CD4-positive, alpha-beta T cell (primary cell): ENCODE measurements at places on chromosomes 5 and 9.

DNA sequence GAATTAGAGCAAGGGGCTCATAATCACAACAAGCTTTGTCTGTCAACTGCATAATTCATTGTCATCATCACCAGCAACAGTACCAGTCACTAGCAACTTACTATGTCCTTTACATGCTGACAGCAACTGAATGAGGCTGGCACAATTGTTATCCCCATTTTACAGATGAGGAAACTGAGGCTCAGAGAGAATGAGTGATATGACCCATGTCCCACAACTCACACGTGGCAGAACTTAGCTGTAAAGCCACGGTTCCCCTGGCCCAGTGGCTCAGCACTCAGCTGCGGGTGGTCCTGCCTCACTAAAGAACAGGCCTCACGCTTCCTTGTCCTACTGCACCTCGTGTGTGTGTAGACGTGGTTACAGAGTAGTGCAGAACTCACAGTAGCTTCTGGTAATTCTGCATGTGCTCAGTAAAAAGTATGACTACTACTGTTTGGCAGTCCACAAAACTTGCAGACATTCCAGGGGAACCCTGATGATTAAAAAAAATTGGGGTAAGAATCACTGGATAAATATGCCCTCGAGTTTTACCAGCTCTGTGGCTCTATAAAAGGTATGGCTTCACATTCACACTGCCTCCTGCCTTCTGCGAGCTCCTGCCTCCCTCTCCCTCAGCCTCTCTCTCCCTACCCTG is 30.2 kb downstream of the AFAP1L1 start:
- DNase-seq, result no peak

DNA sequence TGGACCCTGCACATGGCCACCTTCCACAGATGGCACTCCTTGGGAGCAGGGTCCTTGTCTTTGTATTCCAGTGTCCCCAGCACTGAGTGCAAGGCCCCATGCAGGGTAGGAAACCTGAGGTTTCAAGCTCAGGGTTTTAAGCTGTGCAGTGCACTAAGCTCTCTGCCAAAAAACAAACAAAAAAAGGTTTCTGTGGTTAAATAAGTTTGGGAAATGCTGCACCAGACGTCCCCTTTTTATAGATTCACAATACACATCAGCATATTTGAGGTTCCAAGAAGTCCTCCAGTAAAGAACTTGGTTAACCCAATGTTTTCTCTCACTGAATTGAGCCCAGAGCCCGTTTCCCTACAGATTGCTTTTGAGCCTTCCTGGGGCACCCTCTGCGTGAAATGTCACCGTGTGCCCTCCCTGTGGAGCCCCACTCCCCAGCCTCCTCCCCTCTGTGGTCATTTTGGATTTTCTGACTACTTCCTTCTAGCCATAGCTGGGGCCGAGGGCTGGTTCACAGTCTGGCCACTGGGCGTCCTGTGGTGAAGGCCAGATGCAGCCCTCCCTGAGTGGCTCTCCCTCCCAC is 17.1 kb downstream of the DELE1 start:
- no peak for DNase-seq

DNA sequence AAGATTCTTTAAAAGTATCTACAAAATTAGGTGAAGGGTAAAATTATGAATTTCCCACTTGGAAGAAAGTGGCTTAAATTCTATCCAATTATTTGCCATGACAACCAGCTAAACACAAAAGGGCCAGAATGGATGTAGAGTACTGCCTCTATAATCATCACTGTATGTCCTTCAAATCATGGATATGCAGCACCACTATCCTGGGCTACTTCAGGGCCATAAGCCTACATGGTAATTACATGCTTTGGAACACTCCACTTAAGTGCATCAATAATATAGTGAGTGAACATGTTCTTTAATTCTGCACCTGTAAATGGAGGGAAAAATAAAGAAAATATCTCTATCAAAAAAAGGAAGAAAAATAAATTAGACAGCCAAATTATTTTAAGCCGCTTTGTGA is 575.2 kb downstream of the ISL1 start:
- DNase-seq, result no peak

GRCh38 chr5:179114756-179115155 is 54.6 kb downstream of the ZNF354C start:
- DNase-seq, result no peak

DNA sequence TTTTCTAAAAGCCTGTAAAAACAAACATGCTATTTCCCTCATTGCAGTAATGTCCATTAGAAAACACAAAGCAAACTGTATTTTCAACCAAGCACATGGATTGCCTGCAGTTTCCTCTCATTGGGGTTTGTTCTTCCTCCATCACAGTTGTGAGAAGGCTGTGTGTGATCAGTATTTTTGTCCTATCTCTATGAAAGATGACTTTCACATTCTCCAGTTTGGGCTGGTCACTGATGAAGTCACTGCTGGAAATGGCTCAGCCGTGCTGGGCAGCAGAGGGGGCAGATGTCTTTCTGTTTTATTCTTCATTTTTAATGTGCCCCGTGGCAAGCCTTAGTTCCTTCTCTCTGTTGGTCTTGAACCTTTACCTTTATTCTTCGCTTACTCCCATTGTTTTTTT is 288.9 kb upstream of the MPDZ start:
- DNase-seq, result no peak

DNA sequence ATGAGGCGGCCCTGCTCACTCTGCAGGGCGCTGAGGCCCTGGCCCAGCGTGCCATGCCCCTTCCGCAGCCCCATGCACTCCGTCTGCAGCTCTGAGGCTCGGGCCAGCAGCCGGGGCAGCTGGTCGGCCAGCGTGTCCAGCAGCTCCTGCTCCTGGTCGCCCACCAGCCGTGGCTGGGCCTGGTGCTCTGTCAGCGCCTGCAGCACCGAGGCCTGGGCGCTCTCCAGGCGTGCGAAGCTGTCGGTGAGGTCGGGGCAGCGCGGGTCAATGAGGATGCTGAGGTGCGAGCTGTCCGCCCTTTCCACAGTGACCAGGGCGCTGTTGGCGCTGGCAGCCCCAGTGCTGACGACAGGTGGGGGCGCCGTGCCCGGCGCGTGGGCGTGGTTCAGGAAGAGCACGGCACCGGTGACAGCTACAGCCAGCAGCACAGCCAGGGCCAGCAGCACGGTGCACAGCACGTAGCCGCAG is 9.4 kb downstream of the FIBCD1 start:
- DNase-seq, result no peak

DNA sequence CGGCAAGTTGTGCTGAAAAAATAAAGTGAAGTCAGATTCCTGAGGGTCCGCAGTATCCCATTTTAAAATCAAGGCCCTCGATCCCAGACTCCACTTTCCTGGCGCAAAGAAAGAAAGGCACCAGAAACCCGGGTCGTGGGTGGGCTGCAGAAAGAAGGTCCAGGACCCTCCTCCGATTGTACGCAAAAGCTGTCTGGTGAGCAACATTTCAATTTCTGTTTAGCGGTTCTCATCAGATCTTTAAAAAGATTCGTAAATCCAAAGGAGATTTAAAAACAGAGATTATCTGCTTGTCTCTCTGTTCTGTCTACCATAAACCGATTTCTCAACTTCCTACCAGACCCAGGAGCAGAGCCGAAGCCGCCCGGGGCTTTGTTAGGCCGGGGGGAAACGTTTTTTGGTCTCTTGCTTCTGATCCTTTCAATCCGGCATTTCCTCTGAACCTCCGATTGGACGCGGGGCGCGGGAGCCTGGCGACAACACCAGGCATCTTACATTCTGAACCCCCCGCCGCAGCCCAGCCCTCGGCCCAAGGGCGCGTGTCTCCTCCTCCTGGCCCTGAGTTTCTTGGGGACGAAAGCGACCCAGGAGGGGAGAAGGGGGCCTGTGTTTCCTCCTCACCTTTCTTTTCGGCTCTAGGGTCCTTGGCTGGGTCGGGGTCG is 746 bp downstream of the NKX2-5 start:
- DNase-seq, result no peak

DNA sequence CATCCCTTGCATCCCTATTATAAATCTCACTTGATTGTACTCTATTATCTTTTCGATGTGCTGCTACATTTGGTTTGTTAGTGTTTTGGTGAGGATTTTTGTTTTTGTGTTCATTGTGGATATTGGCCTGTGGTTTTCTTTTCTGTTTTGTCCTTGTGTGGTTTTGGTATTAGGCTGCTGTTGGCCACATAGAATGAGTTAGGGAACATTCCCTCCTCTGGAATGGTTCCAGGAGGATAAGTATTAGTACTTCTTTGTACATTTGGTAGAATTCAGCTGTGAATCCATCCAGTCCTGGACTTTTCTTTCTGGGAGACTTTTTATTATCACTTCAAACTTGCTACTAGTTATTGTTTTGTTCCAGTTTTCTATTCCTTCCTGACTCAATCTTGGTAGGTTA is 287.2 kb downstream of the CWC27 start:
- no peak for DNase-seq

DNA sequence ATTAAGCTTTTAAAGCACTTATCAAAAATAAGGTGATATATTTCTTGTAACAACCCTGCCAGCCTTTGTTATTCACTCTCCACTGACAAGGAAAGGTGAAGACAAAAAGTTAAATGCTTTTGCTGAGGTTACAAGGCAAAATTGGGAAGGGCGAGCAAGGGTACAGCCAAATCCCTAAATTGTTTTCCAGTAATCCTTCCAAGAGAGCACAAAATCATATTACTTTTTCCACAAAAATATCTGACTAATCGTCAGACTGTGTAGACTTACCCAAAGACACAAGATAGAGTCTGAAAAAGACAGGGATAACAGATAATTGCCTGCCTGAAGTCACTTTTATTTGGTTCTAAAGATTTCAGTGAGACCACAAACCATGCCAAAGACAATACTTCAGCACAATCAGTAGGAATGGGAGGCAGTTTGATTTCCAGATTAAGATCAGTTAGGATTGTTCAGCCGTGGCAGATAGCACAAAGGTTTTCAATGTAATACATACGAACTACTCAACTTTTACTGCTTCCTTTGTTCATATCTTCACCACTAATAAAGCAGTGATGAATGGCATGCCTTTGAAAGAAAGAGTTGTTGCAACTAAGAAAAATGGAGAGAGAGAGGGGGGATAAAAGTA is 383.8 kb upstream of the TUSC1 start:
- DNase-seq, result no peak

DNA sequence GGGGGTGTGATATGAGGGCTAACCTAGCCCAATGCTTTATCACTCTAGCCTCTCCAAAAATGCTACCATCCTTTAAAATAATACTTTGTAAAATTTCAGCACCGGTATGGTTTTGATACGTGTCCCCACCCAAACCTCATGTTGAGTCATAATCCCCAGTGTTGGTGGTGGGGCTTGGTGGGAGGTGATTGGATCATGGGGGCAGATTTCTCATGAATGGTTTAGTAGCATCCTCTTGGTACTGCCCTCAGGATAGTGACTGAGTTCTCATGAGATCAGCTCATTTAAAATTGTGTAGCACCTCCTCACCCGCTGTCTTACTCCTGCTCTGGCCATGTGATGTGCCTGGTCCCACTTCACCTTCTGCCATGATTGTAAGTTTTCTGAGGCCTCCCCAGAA is 35.0 kb upstream of the ANKH start:
- DNase-seq, result no peak

GRCh38 chr5:170310256-170310926 is 12.8 kb upstream of the LCP2 start:
- DNase-seq, result no peak

- no peak for DNase-seq
These were observed 177.8 kb downstream of the NFIB start for GRCh38 chr9:14136047-14136635.

- no peak for DNase-seq
These were observed 96.8 kb upstream of the GNA14 start for GRCh38 chr9:77744841-77745430.

GRCh38 chr5:141914199-141914743 is 9.4 kb upstream of the DELE1 start:
- DNase-seq, result no peak

DNA sequence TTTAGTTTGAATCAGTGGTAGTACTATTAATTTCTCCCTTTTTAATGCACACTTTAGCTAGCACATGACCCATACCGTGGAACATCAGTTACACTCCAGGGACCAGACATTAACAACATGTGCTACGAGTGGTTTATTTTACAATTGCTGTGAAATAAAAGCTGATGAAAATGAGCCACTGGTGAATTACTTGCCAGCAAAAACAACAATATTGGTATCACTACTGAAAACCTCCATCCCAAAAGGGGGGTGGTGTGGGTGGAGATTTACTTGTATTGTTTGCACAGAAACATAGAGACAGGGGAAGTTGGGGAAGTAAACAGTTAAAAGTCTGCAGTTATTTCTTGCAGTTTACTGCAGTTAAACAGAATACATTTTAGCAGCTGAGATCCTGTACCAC is 369.6 kb upstream of the GRAMD2B start:
- DNase-seq, result no peak

- DNase-seq, result no peak
These were observed 236.4 kb downstream of the LRRC70 start for GRCh38 chr5:62814991-62815390.

DNA sequence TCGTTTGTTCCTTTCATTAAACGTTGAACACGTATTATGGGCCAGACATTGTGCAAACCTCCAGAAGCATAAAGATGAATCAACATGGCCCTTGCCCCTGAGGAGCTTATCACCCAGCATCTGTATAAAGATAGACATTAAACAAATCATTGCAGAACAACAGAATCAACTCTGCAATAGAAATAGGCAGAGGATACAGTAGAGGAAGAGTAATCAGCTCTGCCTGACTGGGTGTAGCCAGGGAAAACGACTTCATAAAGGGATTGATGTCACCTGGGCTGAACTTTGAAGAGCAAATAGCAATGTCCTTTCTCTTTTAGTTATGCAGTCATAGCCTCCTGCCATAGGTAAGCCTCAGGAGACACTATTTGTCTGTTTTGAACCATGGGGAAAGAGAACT is 13.4 kb downstream of the RGS7BP start:
- DNase-seq, result no peak

GRCh38 chr9:5510360-5510931 is at the start of gene PDCD1LG2:
TSS of gene PDCD1LG2 (plus strand) at chr9:5510531. CDS start at chr9:5522547, 12,016 bp downstream.
- DNase-seq, result no peak

GRCh38 chr9:121786998-121787422 is 135.6 kb downstream of the DAB2IP start:
- DNase-seq, result no peak

DNA sequence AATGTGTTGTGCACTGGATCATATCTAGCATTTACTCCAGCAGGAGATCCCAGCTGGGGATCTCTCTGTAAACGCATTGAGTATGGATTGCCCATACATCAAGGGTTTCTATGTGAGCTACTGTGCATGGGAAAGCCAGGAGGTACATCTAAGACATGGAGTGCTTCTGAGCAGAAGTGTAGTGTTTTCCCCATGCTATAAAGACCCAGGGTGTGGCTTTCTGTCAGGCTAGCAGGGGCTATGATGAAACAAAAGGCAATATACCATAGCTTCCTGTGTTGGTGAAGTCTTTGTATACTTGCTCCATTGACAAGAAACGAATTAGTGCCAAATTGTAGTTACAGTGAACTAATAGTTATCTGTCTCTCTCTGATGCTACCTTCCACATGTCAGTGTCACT is 329.3 kb upstream of the TLE4 start:
- no peak for DNase-seq

DNA sequence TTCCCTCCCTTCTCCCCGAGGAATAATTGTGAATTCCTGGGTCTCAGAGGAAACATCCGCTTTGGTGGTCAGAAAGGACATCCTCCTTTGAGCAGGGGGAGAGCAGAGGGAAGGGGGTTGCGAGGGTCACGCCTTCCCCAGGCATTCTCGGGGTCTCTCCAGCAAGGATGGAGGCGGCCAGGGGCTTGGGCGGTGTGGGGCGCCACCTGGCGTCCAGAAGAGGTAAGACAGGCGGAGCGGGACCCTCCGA is 129.1 kb downstream of the KCNIP1 start:
- DNase-seq, result peak; percentile 51
